ENCODE measurements at places on chromosomes 6 and 20.

- peak; percentile 31 for DNase-seq
Observed at GRCh38 chr6:16993396-16993795, 108.5 kb upstream of the STMND1 start.

GRCh38 chr6:62150048-62150663, 135.9 kb downstream of the KHDRBS2 start:
- DNase-seq = peak; percentile 38

DNA sequence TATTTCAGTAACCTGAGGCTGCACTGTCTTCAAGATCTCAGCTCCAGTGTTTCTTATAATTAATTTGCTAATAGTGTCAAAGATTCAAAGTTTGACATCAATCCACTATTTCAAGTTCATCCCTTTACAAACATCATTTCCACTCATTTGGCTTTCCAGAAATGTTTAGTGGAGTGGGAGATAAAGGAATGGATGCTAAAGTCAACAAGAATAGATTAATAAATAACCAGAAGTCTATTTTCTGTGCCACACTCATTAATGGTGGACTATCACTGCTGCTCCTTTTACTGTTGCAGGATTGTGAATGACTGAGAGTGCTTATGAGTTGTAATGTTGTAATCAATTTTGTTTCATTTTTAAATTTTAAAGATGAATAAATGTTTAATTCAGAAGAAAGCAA, 28.4 kb upstream of the EPM2A start:
- DNase-seq = no peak

DNA sequence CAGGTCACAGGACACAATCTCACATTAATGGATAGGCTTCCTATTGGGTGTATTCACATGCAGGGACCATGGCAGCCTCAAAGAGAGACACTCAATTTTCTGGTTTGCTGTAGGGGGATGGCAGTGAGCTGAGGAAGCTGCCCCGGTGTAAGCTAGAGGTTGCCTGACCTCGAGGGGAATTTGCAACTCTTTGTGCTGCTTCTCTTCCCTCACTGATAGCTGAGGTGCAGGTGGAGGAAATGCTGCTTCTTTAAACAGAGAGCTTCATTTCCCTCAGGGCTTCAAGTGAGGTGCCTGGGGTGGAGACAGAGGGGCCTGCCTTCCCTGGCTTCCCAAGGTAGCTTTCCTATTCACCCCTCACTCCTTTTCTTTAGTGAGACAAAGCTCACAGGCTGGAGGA, 151.9 kb downstream of the CD83 start:
- no peak for DNase-seq

- DNase-seq = peak; percentile 100
Observed at GRCh38 chr6:33317669-33318425, at the start of gene ZBTB22. Gene ZBTB22, minus strand, starts transcription at chr6:33317744. Its CDS starts 828 bp downstream, at chr6:33316916.

DNA sequence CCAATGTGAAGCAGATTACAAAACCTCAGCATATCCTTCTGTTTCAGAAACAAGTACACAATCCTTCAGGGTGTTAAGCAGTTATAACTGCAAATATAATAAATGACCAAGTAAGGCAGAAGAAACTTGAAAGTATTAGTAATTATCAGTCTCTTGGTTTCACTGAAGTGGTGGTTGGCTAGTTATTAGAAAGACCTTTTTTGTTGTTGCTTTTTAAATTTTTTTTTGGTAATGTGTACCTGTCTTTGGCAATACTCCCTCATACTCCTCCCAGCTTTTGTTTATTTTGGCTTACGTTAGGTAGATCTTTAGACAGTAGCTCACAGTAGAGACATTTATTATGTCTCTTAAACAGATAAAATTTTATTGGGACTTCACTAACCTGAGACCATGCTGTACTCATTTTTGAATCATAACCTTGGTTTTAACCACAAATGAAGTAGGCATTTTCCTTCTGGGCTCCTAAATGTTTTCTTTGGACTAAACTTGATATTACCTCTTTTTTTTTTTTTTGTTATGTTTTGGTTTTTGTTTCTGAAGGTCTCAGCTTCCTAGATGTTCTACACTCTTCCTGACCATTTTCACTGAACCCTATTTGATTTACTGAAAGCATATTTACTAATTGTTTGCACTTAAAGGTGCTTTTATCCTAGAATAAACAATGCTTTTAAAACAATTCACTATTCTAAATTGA, 6.4 kb downstream of the CD2AP start:
- no peak for DNase-seq

GRCh38 chr6:51962354-51962753, 125.1 kb downstream of the PKHD1 start:
- no peak for DNase-seq

GRCh38 chr20:43477193-43477592, 19.5 kb downstream of the SRSF6 start:
- no peak for DNase-seq

DNA sequence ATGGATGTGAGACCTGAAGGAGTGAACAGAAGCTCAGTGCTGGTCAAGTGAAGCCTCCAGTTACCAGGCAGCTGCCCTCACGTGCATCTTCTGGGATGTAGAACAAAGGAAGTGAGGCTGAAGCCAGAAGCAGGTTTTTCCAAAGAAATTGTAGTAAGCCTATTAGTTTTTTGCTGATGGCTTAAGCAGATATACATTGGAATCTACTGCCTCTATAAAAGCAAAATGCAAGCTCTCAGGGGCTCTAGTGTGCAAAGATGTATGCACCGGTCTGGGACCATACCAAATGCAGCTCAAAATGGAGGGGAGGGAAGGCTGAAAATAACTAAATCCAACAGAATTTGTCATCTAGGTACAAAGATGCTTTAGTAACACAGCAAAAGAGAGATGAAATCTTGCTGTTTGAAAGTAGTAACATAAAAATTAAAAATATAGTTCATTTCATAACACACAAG, 77.0 kb downstream of the DTNBP1 start:
- peak; percentile 83 for DNase-seq

Data from brain (organoid and tissue), 16 donors.